Activated CD8-positive, alpha-beta T cell treated with anti-CD3 and anti-CD28 coated beads, Interleukin-2, amount 10 ng/mL, durations not matched to agents 7 days and 5 days (primary cell): ENCODE measurements at places on chromosomes 6 and 20. TPM values are rescaled to one million over a fixed set of nuclear protein-coding genes. Genes with fewer than 3 reads are reported as not detected.

Gene PTK6
- not detected for total RNA-seq

GRCh38 chr6:106519460-106520394 lies 109.6 kb downstream of the RTN4IP1 start:
- DNase-seq: peak; percentile 88

DNA sequence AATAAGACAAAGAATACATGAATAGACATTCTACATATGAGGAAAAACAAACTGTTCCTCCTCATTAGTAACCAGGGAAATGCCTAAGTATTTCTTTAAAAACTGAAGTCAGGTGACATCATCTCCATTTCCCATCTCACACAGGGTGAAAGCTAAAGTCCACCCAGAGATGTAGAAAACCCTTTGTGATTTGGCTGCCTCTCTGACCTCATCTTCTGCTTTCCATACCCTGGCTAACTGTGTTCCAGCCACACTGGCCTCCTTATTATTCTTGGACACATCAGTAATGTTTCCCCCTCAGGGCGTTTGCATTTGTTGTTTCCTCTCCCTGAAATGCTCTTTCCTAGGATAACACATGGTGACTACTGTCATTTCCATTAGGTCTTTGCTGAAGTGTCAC lies 40.4 kb downstream of the ESF1 start:
- no peak for DNase-seq

- DNase-seq: no peak
Measured at GRCh38 chr20:36744243-36744642, 1.6 kb downstream of the NDRG3 start.

DNA sequence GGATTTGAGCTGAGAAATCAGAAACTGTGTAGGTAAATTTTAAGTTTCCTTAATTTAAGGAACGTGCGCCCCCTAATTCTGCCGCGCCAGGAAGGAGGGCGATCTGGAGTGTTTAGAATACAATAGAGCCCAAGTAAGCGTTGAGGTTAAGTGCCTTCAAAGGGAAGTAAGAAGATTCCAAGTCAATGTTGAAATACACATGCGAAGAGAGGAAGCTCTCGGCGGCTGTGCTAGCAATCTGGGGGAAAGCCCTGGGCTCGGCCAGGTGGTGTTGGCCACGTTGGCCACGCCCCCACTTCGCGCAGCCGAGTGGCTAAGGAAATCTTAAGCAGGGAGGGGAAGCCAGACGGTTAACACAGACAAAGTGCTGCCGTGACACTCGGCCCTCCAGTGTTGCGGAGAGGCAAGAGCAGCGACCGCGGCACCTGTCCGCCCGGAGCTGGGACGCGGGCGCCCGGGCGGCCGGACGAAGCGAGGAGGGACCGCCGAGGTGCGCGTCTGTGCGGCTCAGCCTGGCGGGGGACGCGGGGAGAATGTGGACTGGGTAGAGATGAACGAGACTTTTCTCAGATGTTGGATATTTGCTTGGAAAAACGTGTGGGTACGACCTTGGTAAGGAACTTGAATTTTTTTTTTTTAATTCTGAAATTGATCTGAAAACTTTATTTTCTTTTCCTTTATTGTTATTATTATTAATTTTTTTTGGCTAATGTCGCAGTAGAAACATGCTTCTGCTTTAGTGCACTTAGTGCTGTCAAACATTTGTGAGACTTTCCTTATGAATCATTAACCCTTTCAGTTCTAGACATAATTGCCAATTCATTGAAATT lies at the start of gene PRDM1:
PRDM1 (plus strand) TSS at position 353 of the 830 bp plus-strand sequence; CDS start at position 571, 218 bp downstream.
- DNase-seq: peak; percentile 87

Gene ASF1A
- 51.1 TPM for total RNA-seq

Gene PRRT1
- total RNA-seq: 0.37 TPM

- DNase-seq: no peak
Measured at GRCh38 chr6:43115365-43115764, 39.3 kb downstream of the PTK7 start.
